Coronary artery (tissue), 2 donors: ENCODE measurements at places on chromosomes 4 and X.

DNA sequence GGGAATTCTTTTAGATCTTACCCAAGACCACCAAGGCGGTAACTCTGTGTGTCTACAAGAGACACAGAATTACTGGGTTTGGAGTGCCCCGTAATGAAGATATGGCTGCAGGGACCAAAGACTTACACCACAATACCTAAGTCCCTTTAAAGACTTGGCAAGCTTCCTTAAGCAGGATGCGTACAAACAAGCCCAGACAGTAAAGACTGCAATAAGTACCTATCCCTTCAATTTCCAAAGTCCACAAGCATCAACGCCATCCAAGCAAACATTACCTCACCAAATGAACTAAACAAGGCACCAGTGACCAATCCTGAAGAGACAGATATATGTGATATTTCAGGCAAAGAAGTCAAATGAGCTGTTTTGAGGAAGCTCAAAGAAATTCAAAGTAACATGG lies 42.3 kb upstream of the RNF128 start:
- no peak for DNase-seq

DNA sequence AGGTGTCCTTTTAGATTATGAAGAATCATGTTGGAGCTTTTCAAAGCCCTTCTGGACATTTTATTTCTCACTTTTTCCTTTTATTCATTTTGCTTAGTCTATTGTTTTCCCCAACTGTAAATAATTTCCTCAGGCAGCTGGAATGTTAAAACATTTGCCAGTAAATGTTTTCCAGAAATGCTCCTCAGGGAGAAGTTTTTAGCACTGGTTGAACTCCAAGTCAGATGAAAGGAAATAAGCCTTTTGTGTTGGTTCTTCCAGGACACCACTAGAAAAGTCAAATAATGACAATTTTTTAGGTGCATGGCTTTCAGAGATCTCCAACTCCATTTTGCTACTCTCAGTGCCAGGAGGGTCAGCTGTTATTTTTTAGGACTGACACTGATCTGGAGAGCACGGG lies 127.9 kb downstream of the IL13RA2 start:
- no peak for DNase-seq

- DNase-seq = no peak
Observed at GRCh38 chrX:43003204-43003565, 225.2 kb upstream of the PPP1R2C start.

GRCh38 chr4:137533855-137534254 lies 1.6 kb upstream of the PCDH18 start:
- no peak for DNase-seq

DNA sequence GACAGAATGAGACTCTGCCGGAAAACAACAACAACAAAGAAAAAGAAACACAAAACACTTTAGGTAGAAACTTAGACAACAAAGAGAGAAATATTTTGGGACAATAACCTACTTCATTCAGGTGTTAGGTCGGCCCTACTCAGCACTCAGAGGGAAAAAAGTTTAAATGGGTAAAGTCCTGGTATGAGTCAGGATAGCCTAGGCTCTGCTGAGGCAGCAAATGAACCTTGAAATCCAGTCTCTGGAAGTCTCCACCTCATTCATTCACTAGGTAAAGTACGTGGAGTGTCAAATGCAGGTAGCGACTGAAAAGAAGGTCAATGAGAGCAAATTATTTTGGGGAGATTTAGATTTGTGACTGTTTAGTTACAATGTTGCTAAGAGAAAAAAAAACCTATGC lies 127.4 kb downstream of the FHDC1 start:
- no peak for DNase-seq

DNA sequence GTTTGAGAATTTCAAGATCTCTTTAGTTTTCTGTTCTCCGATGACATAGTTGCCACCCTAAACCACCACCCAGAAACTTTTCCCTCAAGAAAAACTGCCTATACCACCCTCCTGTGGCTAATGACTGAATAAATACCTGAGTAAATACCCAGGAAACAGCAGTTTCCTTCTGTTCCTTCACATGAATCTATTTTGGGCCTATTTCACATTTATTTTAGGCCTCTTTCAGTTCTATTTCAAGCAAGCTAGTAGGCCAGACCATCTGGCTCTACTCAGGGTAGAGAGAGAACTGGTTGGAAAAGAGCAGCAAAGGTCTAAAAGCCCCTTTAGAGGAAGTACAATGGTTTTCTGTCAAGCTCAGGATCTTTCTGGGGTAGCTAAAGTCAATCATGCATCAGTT lies 23.4 kb downstream of the ARHGEF9 start:
- no peak for DNase-seq

DNA sequence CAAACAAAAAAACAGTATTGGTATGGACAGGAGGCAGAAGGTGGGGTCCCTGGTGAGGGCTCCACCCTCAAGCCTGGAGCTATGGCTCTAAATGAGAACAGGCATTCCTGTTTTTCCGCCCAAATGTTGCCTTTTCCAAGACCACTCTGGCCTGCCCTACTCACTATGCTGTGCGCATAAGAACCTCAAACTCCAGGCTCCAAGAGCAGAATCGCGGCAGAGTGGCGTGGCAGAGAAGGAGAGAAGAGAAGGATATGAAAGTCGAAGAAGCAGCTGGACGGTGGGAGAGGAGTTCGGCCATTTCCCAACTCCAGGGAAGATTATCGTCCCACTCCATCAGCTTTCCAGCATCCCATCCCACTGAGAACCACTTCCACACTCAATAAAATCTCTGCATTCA lies 207.8 kb downstream of the FAT4 start:
- no peak for DNase-seq

DNA sequence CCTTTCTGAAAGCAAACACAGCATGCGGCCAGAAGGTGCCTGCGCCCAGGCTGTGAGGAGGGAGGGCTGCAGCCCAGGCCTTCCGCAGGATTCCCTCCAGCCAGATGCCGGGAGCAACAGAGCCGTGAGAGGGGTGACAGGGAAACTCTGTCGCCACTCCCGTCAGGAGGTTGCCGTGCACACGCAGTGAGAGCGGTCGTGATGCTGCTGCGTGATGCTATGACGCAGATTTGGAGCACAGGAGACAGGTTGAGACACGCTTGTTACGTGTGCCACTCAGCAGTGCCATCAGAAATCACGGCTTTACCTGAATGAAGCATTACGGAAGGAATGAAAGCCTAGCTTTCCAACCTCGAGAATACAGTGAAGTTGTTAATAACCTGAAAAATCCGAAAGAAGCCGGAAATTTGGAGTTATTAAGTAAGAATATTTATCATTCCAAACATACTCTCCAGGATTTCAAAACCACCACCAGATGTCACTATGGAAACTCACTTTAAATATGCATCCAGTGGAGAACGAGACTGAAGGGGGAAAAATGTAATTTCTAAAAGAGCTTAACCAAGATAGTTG lies 54.4 kb downstream of the FAT1 start:
- DNase-seq = no peak

DNA sequence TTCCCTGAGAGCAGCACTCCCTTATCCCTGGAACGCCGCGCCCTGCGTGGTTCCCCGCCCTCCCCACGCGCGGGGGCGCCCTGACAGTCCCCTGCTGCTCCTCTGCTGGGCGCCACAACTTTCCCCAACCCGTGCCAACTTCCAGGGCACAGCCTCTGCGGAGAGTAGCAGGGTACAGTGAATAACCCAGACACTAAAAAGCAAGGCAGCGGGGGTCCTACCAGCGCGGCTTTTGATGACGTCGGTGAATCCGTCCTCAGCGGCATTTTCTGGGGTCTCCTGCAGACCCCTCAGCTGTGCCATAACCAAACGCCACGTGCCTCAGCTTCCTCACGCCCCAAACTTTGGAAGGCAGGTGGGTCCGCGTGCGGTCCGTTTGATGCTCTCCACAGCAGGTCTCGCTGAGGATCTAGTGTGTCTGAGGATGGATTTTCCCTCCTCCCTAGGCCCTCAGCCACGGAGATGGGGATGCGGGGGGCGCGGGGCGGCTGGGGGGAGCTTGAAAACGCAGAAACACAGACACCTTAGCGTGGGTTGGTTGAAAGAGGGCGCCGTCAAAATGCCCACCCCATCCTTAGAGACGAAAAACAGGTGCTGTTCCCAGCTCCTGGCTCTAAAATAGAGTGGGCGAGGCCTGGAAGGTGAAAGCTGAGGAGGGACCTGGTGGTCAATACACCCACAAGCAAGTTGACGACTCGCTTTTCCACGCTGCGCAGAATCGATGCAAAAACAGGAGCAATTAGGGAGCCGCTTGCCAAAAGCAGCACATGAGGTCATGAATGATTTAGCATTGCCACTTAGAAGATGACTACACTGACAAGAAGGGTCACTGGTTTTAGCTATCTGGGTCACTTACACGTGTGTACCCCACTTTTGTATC lies 405.6 kb downstream of the FAM47A start:
- no peak for DNase-seq

DNA sequence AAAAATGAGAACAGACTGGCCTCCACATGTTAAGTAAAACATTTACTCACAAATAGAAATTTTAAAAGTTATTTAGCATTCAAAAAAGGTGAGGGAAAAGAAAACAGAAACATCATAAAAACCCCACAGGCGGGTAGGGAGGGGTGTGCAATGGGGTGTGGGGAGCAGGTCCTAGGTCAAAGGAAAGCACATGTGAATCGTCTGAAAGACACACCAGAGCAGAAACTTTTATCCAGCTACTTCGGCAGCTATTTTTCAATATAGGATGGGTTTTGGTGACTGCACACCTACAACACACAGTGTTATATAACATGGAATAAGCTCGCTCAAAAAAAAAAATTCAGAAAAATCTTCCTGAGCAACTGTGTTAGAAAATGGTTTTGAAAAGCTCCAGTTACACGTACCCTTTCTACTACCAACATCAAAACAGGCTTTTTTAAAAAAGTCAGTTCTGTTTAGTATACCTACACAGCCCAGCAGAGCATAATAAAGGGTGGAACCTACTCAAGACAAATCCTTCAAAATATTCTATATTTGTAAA lies 1.6 kb downstream of the OTUD4 start:
- no peak for DNase-seq

GRCh38 chr4:1003271-1004070 lies 8.0 kb upstream of the FGFRL1 start:
- DNase-seq = no peak

GRCh38 chrX:85573801-85574200 lies 194.3 kb upstream of the POF1B start:
- DNase-seq = no peak

DNA sequence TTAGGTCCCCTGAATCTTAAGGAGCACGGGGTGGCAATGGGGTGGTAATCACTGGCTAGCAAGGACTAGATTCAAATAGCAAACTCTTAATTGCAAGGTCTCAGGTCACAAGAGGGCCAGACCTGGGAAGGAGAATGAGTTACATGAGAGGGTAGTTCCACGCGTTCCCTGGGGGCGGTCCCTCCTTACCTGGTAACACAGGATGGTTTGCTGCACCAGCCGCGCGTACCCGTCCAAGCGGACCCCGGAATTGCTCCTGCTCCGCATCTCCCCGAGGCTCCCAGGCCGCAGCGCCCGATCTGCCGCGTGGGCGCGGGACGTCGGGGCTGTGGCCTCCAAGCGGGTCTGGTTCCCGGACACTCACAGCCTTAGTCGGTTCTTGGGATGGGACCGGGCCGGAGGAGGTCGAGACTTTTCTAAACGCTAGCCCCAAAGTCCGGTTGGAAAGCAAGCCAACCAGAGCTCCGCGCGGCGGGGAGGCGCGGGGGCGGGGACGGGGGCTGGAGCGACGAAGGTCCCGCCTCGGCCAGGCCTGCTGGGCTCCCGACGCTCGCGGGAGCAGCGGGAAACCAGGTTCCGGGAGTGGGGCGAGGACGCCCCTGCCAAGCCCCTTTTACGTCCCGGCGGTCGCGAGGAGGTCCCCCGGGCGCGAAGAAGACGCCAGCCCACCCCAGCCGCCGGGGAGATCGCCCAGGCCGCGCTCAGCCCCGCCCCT lies at the start of gene PHKA2:
PHKA2 (minus strand) TSS at position 449 of the 715 bp plus-strand sequence; CDS start at position 267, 182 bp downstream.
- peak; percentile 78 for DNase-seq

DNA sequence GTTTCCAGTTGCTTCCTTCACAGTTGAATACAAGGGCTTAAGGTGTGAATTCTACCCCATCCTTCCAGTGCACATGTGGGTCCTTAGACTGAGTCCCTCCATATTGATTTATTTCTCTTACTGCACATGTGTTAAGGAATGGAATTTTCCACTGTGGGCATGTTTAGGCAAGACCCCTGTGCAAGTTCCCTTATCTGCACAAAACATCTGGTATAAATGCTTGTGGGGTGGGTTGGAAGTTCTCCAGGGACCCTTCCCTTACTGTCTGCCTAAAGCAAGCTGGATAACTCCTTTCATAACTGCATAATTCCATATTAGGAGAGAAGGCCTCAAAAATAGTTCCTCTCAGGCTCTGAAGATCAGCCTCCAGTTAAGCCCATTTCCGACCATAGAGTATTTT lies 570.9 kb downstream of the ADGRL3 start:
- no peak for DNase-seq

DNA sequence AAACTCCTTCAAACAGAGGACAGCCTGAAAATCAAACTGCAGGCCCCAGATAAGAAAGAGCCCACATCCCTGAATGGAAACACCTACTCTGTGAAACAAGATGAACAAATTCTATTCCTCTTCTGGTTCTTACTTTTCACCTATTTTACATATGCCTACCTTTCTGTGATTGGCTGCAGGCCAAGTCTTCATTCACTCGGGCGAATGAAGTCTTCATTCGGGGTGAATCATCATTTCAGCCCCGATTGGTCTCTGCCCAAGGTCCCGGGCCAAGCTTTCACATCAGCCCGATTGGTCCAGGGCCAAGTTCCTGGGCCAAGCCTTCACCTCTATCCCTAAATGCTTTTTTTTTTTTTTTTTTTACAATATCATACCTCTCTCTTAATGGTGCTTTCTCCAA lies 529.8 kb upstream of the ACTRT1 start:
- DNase-seq = no peak

DNA sequence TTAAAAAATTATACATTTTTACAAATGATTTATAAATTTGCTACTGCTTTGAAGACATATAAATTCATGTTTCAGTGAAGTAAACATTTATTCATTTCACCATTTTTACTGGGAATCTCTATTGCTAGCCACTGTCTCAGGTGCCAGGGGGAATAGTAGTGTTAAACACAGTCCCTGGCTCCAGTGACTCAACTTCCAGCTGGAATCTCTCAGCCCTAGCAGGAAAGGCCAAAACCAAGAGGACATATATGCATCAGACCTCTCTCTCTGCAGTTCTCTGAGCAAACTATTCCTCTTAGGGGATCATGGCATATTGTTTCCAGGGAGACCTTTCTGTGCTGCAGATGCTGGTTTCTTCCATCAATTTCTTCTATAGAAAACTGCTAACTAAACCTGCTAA lies 1009.0 kb upstream of the LCORL start:
- DNase-seq = no peak

GRCh38 chr4:100882661-100883060 lies 364.8 kb upstream of the EMCN start:
- no peak for DNase-seq

DNA sequence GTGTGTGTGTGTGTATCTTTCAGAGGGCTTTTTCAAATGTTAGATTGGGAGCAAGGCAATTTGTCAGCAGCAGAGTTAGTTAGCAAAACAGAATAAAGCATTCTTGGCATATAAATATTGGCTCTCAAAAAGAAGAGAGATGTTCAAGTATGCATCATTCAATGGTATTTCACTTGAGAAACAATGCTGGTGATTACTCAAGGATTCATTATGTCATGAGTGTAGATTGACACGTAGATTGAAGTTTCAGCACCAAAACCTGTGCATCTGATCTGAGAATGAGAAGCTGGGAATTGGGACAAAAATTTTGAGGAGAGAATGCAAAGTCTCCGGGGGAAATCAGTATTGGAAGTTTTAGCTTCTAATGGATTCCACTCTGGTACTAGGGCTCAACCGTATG lies 241.4 kb downstream of the FRMPD4 start:
- no peak for DNase-seq
